ENCODE measurements at places on chromosomes 1 and 21.

GRCh38 chr1:217856342-217857034 is 225.3 kb downstream of the SPATA17 start:
- no peak for DNase-seq

DNA sequence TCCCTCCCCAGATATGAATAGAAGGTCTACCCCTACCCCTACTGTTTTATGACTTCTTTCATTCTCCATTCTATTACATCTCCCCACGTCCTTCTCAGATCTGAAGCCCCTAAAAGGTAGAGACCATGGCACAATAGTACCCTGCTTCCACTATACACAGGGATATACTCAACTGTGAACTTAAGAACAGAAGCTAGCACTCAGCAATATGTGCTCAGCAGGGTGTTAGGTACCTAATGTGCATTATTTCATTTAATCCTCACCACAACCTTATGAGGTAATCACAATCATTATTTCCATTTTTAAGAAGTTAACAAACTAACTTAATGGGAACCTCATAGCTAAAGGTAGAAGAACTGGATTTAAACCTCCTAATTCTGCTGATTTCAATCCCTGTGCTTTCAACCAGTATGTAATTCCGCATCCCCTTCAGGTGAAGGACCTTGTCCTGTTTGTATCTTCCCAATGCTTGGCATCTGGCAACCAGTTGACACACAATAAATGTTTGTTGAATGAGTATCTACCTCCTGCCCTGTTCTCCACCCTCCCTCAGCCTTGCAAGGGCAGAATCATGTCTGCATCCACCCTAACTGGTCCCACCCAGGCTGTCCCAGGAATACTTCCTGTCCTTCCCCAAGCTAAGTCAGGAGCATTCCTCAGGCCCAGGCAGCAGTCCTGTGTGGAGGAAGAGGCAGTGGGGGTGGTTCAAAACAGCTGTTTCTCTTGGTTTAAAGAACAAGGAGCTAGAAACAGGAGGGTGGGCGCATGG is 6.5 kb downstream of the DENND2D start:
- no peak for DNase-seq

DNA sequence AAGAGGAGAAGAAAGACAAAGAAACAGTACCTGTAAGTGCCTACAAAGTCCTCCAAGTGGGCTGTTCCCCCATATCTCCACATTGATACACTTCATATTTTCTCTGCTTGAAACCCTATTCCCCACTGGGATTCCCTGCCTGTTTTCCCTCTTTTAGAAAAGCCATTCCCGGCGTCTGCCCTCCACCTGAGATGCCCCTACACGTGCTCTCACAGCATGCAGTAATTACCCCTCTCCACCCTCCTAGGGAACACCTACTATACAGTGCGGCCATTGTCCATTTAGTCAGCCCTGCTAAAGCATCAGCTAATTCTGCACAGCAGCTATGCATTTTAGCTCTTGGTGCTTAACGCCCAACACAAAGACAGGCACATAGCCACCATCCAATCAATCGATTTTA is 135.7 kb upstream of the TIAM1 start:
- DNase-seq, result no peak

GRCh38 chr1:204991342-204991844 is 51.6 kb upstream of the CNTN2 start:
- DNase-seq, result no peak

- no peak for DNase-seq
Observed at GRCh38 chr1:76872944-76873343, 5.7 kb downstream of the ST6GALNAC5 start.

DNA sequence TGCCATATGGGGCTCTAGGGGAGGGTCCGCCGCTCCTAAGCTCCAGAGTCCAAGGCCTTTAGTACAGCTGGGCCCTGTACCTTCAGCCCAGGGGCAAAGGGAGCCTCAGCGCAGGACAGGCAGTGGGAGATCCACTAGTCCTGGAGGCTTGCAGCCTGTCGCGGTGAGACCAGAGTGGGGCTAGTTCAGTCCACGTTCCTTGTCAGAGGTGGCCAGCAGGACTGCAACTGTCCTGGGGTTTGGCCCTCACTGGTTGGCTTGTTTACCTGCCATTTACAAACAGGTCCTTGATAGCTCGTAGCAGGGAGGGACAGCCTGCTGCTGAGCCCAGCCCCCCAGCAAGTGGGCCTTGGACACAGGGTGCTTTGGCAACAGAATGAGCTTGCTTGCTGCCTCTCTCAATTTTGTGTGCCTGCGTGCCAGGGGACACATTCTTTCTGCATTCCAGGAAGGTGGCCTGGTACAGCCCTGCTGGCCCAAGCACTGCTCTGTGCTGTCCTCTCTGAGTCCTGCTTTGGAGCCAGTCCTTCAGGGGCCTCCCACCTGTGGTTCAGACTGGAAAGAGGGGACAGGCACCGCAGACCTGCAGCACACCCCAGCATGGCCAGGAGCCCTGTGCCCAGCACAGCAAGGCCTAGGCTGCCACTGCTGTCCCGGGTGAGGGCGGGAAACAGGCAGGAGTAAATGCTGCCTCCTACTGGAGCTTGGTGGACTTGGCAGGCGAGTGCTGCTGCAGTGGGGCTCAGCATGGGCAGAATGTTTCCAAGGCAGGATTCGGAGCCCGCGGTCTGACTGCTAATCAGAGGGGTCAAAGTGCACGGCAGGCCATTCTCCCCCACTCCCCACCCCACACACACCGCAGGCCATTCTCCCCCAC is 15.2 kb downstream of the H6PD start:
- peak; percentile 70 for DNase-seq

- DNase-seq, result no peak
Observed at GRCh38 chr1:156136970-156137483, 16.4 kb upstream of the SEMA4A start.

DNA sequence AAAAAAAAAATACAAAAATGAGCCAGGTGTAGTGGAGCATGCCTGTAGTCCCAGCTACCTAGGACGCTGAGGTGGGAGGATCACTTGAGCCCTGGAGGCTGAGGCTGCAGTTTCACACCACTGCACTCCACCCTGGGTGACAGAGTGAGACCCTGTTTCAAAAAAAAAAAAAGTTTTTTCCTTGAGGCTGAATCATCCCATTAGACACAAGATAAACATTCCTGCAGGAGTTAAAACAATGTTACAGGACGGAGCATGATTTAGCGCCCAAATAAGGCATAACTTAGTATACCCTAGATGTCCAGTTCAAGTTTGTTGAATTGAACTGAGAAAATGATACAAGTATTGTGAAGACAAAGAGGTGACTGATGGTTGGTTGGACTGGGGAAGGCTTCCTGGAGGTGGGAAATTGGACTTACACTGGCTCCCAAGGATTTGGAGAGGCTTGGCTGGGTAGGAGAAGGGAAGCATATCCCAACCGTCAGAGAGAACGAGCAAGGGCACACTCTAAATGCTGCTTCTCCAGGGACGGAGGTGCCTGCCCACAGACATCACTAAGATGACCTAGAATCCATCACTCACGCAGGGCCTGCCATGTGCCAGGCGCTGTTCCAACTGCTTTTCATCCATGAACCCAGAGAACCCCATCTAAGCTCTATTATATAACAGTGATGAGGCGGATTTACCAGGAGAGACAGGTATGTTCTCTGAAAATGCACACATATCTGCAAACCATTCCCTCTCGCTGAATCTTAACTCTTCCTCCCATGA is 610.6 kb downstream of the KIF26B start:
- DNase-seq, result no peak

DNA sequence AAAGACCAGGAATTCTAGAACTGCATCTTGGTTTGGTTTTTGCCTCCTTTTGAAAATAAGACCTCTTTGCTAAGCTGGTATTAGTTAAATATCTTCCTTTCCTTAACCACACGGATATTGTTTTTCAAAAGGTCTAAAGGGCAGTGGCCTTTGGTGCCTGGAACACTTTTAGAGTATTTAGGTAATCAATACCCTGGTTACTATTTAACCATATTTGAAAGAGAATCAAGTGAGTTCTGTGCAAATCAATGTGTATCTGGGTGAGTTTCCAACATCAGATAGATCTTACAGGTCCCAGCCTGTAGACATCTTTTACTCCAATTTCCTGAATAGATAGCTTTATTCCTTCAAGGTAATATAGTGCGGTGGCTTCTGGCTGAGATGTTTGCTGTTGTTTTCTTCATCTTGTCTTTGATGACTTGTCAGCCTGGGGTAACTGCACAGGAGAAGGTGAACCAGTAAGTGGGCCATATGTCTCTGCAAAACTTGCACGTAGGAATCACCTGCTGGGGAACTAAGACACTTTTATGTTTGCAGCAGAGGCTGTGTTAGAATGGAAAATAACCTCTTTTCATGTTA is at the start of gene C8A:
C8A (plus strand) TSS at position 277 of the 579 bp plus-strand sequence; CDS start at position 382, 105 bp downstream.
- DNase-seq, result no peak

DNA sequence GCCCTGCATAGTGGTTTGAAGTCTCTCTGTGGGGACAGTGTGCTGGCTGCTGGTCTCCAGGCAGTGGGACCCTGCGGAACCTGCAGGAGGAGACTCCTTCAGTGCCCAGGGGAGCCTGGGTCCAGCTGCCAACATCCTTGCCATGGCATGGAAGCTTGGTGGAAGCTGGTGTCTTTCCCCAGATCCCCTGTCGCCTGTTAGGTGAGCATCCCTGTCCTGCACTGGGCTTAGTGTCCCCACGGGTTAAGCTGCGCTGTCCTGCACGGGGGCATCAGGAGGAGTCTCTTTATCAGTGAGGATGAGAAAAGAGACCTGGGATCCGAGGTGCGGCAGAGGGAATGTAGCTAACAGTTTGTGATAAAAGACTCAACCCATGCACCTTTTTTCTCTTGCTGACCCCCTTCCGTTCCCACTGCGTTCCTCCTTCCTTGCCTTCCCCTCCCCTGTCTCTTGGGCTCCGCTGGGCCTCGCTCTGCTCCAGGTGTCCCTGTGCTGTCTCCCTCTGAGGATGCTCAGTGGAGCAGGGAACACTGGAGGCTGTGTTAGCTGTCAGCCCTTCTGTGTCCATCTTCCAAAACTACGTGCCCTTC is 59.3 kb downstream of the SLC37A1 start:
- peak; percentile 35 for DNase-seq

GRCh38 chr1:88892357-88892877 is 1.1 kb upstream of the GTF2B start:
- no peak for DNase-seq

DNA sequence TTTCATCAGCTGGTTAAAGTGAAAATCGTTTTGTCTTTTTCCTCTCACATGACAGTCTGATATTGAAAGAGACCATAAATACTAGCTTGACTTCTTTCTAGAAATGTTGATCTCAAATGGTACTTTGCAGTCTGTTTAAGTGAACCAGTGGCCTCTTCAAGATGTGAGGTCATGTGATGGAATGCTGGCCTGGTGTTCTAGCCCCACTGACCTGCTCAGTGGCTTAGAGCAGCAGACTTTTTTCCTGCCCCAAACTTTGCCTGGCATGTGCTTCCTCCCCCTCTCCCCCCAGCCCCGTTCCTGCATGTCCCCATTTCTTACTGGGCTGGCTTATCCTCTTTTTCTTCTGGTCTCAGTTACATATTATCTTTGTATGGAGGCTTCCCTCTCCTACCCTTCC is 34.3 kb downstream of the ZYG11A start:
- no peak for DNase-seq

- no peak for DNase-seq
Observed at GRCh38 chr1:96763514-96763913, 41.9 kb downstream of the PTBP2 start.

GRCh38 chr1:15207031-15207828 is 39.8 kb upstream of the FHAD1 start:
- no peak for DNase-seq

DNA sequence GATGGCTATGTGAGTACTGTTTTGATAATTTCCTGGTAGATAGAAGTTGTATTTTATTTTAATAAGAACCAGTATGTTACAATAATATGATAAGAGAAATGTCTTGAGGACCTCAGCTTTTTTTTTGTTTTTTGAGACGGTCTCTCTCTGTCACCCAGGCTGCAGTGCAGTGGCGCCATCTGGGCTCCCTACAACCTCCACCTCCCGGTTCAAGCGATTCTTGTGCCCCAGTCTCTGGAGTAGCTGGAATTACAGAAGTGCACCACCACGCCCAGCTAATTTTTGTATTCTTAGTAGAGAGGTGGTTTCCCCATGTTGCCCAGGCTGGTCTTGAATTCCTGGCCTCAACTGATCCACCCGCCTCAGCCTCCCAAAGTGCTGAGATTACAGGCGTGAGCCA is 968.1 kb upstream of the ADGRL4 start:
- DNase-seq, result no peak

DNA sequence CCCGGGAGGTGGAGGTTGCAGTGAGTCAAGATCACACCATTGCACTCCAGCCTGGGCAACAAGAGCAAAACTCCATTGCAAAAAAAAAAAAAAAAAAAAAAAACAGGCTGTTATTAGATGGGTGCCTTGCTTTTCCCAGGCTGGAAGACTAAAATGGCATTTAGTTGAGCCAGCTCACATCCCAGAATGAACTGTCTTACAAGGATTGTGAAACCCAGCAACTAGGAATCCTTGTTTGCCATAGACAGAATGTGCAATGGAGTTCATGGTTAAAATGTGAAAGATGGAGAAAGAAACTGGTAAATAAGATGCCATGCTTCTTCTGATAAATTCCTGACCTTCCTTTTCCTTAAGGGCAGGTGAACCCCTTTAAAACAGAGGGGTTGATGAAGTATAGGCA is 215.8 kb upstream of the GREM2 start:
- no peak for DNase-seq

DNA sequence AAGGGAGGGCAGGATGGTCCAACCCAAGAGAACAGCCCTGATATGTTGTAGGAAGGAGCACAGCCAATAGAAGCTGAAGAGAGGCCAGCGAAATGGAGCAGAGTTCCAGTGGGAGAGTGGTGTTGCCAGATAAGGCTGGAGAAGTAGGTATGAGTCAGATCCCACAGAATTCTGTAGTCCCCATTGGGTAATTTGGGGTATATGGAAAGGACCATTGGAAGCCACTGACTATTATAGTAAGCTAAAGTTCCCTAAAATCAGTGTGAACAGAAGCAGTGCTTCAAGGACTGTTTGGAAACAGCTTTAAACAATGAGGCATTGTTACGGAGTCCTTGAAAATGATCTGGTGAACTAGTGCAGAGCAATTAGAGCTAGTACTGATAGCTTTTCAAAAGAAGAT is 63.0 kb downstream of the DISP1 start:
- no peak for DNase-seq

DNA sequence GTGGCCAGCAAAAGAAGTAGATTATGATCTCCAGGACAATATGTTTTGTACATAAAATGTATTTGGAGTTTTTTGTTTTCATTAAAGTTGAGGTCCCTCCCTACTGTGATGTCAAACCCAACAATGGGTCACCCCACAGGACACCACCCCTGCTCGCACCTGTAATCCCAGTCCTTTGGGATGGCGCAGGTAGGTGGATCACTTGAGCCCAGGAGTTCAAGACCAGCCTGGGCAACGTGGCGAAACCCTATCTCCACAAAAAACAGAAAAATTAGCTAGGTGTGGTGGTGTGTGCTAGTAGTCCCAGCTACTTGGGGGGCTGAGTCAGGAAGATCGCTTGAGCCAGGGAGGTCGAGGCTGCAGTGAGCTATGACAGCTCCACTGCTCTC is 9.0 kb downstream of the ZBTB17 start:
- no peak for DNase-seq

- no peak for DNase-seq
Observed at GRCh38 chr1:179178950-179179349, 50.5 kb downstream of the ABL2 start.

GRCh38 chr1:65469889-65470340 is 49.4 kb downstream of the LEPR start:
- no peak for DNase-seq

GRCh38 chr1:55612988-55613387 is 397.8 kb upstream of the USP24 start:
- no peak for DNase-seq

GRCh38 chr21:43639470-43640353 is 19.6 kb downstream of the HSF2BP start:
- DNase-seq, result no peak

GRCh38 chr1:21297975-21298374 is 7.7 kb upstream of the ECE1 start:
- DNase-seq, result no peak

GRCh38 chr1:30140566-30140965 is 582.8 kb downstream of the MATN1 start:
- no peak for DNase-seq
